ENCODE measurements at places on chromosomes 6 and 20.

DNA sequence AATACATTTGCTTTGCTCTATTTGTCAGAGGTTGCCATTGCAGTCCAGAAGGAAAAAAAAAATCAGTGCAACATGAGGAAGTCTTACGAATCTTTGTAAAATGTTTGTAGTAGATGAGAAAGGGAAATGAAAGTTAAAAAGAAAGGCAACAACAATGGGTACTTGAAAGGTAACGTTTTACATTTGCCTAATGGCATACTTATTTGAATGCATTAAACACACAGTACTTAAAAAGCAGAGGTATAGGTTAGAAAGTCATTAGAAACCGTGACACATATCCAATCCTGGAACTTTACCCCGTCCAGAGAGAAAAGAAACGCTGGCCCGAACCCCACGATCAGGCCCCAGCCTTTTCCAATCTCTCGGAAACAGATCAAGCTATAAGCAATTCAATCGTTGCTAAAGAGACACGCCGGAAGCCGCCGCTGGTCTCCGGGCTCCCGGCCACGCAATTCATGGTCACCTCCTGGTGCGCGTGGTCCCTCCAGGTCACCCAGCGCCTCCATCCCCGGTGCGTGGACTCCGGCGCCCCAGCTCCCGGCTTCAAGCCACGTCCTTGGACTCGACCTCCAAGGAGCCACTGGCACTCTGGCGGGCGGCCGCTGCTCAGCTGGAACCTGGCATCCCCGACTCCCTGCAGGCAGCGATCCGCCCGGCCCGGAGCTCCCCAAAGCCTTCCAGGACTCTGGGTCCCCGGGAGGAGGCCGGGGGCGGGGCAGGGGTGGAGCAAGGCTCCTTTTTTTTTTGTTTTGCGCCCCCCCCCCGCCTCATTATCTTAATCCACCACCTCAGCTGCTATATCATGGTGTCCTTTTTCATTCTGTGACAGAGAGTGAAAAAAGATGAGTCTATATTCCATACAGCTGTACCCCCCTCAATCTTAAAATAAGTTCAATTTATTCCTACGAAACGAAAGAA lies at the start of gene SLC18B1:
Gene SLC18B1 (minus strand): TSS at position 687 of the 918 bp plus-strand sequence. CDS start 181 bp downstream, at position 506.
- no peak for DNase-seq

- peak; percentile 84 for DNase-seq
Observed at GRCh38 chr20:57435498-57436222, 44.5 kb downstream of the RBM38 start.

GRCh38 chr6:69827276-69827893 lies 30.6 kb upstream of the LMBRD1 start:
- no peak for DNase-seq

- DNase-seq, result no peak
Observed at GRCh38 chr6:149055195-149055899, 262.2 kb upstream of the TAB2 start.

DNA sequence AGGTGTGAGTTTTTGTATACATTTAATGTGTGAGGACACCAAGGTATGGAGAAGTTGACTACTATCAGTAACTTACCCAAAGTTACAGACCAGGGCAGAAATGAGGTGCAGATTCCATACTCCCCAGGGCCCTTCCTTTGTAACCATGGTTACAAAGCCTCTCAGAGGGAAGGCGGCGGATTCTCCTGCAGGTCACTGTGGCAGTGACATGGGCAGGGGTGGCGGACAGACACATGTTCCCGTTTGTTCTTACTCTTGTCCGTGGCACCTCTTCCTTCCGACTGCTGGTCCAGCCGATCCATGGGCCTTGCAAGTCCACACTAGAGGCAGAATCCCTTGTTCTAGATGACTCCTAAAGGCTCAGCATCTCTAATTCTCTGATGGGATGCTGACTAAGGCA lies 43.0 kb downstream of the PDYN start:
- peak; percentile 60 for DNase-seq

DNA sequence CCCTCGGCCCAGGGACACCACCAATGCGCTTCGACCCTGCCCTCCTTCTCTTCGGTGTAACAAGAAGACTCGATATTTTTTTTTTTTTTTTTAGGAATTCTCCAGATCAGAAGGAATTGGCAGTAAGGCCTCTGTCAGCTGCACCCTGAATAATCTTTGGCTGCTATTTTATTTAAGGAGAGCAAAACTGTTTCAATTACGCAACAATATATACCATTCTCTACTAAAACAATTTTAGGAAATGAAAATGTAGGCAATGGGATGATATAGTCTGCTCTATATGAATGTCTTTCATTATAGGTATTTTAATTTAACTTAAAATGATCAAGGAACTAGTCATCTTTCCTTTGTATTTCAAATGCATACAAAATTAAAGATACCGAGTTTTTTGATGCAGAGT lies 13.3 kb downstream of the ZCCHC3 start:
- DNase-seq, result no peak
